ENCODE measurements at places on chromosomes 2 and 18. TPM values are rescaled to one million over a fixed set of nuclear protein-coding genes. Genes with fewer than 3 reads are reported as not detected.
A peak's percentile ranks its signal among the peaks of the same experiment; 100 is the strongest.

Gene HOXD4
- total RNA-seq, result 0.05 TPM

- no peak for DNase-seq
Measured at GRCh38 chr2:191325651-191326365, 80.6 kb downstream of the MYO1B start.

DNA sequence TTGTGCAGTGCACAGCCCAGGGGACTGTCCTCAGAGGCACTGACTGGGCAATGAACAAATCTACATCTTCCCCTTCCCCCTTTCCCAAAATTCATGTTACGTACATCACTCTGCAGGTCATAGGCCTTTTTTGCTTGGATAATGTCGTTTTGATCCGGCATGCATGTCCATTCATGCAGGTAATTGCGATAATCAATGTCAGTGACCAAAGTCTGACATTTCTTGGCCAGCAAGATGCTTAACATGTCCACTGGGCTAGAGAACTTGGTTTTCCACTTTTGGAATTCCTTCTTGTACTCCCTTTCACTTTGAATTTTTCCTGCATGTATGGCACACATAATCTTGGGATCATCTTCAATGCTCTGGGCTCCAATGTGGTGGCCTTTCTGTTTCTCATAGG lies 124.6 kb downstream of the NEB start:
- no peak for DNase-seq

GRCh38 chr2:2698182-2699120 lies 367.4 kb upstream of the MYT1L start:
- peak; percentile 11 for DNase-seq

Gene SULT1C4
- total RNA-seq, result not detected

Gene PDCD1
- not detected for total RNA-seq

- DNase-seq, result no peak
Measured at GRCh38 chr18:35409911-35410310, 32.8 kb upstream of the ZNF396 start.

DNA sequence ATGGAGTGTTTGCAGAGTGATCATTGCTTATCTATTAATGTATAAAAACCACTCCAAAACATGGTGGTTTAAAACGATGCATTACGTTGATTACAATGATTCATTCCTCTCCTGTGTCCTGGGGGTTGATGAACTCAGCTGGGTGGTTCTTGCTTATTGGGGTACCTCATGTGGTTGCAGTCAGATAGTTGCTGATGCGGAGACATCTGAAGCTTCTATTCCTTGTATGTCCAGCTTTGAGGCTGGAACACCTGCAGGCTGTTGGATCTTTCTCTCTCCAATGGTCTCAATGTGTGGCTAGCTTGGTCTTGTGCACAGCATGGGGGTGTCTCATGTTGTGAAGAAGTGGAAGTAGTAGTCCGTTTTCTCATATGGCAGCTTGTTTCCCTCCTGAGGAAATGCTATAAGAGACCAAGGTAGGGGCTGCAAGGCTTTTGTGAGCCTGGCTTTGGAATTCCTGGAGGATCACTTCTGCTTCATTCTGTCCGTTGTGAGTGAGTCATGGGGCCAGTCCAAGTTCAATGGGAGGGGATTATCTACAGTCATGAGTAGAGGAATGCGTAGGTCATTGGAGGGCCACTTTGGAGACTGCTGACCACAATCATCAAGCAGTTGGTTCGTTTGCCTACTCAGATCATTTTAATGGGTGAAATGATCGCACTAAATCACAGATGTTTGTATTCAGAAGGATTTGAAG lies 601.0 kb downstream of the SLC4A3 start:
- peak; percentile 99 for DNase-seq

Gene ONECUT2
- 1.5 TPM for total RNA-seq

- DNase-seq, result no peak
Measured at GRCh38 chr2:216548901-216549331, 50.3 kb downstream of the RPL37A start.

Gene MC4R
- not detected for total RNA-seq

- no peak for DNase-seq
Measured at GRCh38 chr2:166269322-166269721, 106.4 kb downstream of the SCN9A start.

GRCh38 chr2:206031950-206032567 lies 53.9 kb downstream of the INO80D start:
- no peak for DNase-seq

GRCh38 chr2:48566592-48567310 lies 36.8 kb downstream of the STON1 start:
- DNase-seq, result no peak

- DNase-seq, result peak; percentile 20
Measured at GRCh38 chr2:29841386-29842004, 79.9 kb downstream of the ALK start.

Gene TBR1
- not detected for total RNA-seq

Gene IL36G
- total RNA-seq, result not detected

Gene C2orf78
- not detected for total RNA-seq

- DNase-seq, result no peak
Measured at GRCh38 chr2:170505631-170506275, 209.4 kb upstream of the SP5 start.

DNA sequence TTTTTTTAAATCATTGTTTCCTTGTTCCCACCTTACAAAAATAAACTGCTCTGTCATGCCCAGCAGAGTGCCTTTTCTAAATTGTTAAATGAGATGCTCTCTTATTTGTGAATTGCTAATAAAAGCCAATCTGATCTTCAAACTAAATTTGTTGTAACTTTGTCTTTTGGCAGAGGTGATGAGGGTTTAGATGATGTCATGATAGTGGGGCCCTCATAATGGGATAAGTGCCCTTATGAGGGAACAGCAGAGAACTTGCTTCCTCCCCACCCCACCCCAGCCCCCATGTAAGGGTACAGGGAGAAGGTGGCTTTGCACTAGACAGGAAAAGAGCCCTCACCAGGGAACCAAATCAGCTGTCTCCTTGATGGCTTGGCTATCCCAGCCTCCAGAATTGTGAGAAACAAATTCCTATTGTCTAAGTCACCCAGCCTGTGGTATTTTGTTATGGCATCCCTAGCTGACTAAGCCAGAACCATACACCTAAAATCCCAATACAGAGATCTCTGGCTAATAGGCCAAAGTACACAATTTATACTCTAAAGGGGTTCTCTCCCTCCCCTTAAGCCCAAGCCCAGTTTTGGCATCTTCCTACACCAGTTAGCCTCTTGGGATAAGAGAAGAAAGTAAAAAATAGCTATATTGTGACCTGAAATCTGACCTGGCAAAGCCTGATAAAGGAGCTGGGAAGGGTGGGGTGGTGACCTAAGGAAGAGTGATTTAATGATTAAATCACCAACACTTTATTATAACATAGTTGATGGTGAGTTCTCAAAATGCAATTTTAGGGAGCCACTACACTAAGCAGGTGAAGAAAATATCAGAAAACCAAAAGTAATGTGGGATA lies 40.3 kb upstream of the HNRNPA3 start:
- peak; percentile 92 for DNase-seq

Gene REEP1
- 2.5 TPM for total RNA-seq

Gene SPATA3
- not detected for total RNA-seq

- DNase-seq, result no peak
Measured at GRCh38 chr2:157876786-157877138, 632 bp upstream of the ACVR1 start.

GRCh38 chr2:120702061-120702460 lies 33.6 kb upstream of the GLI2 start:
- DNase-seq, result no peak

GRCh38 chr2:1656326-1656960 lies 87.9 kb downstream of the PXDN start:
- DNase-seq, result peak; percentile 23

- DNase-seq, result no peak
Measured at GRCh38 chr2:200655918-200656580, 70.2 kb downstream of the AOX1 start.

- DNase-seq, result peak; percentile 5
Measured at GRCh38 chr18:6561420-6561861, 146.7 kb upstream of the L3MBTL4 start.

GRCh38 chr2:73823916-73824523 lies 4.7 kb upstream of the STAMBP start:
- peak; percentile 72 for DNase-seq

GRCh38 chr2:154233231-154233630 lies 361.5 kb downstream of the GALNT13 start:
- DNase-seq, result no peak

Gene MFSD2B
- not detected for total RNA-seq

GRCh38 chr2:85920810-85921545 lies 32.2 kb upstream of the ST3GAL5 start:
- peak; percentile 67 for DNase-seq

- DNase-seq, result peak; percentile 78
Measured at GRCh38 chr2:46481198-46482193, 2.1 kb downstream of the TMEM247 start.

GRCh38 chr18:59835605-59836379 lies 64.0 kb upstream of the PMAIP1 start:
- DNase-seq, result peak; percentile 53
